Posterior cingulate gyrus (tissue), 11 donors: ENCODE measurements at places on chromosomes 5 and 9.
A peak's percentile ranks its signal among the peaks of the same experiment; 100 is the strongest.

DNA sequence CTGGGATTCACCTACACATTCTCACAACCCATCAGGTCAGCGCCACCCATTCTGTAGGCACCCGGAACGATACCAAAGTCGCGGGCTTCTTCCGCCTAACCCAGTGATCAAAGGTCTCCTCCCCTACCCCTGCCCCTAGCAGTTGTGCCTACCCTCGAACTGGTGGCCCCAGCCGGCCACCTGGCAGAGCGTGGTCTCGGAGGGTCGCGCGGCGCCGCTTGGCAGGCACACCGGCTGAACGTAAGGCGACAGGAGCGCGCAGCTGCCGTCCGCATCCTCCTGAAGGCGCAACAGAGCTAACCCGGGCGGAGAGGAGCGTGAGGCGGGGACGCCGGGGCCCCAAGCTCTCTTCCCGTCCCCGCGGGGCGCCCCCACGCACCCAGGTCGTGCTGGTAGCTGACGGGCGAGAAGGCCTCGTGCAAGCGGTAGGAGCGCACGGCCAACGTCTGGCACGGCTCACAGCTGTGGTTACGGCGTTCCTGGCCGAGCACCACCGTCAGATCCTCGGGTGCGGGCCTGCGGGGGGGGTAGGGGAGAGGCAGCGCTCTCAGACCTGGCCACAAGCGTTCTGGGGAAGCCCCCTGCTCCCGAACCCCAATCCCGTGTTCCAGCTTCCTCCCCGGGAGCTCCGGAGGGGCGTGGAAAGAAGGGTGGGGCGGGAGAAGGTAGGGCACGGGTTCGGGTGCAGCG lies 2.8 kb upstream of the PFN3 start:
- peak; percentile 82 for DNase-seq

GRCh38 chr9:122860319-122861142 lies 32.1 kb upstream of the PDCL start:
- no peak for DNase-seq

GRCh38 chr5:176771102-176771845 lies 39.1 kb upstream of the UNC5A start:
- no peak for DNase-seq

DNA sequence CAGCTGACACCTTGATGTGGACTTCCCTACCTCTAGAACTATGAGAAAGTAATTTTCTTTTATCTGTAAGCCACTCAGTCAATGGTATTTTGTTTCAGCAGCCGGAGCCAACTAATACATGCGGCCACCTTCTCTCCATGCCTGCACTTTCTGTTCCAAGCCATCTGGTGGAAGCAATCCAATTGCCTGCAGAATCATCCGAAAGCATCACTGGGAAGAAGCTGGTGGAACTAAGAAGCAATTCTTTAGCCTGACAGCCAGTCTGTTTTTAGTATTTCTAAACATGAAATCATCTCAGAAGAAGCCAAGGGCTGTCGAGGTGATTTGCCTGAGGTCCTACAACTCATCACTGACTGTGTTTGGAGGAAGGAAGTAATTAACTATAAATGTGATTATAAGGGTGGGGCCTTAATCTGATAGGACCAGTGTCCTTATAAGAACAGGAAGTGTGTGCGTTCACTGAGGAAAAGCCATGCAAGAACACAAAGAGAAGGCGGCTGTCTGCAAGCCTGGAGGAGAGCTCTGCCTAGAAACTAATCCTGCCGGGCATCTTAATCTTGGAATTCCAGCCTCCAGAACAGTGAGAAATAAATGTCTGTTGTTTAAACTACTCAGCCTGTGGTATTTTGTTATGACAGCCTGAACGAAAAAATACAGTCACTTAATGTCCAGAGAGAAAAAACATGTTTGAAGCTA lies 49.1 kb downstream of the NXNL2 start:
- no peak for DNase-seq

DNA sequence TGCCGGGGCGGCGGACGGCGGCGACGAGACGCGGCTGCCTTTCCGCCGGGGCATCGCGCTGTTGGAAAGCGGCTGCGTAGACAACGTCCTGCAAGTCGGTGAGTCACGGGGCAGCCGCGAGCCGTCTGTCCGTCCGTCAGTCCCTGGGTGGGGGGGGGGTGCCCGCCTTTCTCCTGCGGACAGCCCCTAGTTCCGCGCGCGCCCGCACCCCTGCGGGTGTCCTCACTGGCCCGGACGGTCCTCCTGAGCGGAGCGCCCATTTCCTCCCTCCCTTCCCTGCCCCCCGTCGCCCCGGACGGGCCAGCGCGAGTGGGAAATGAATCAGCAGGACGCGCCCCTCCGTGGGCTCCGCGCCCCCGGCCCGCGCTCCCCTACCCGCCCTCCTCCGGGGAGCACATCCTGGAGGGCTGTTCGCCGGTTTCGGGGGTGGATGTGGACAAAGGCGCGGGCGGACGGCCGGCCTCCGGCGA lies 828 bp downstream of the ZSWIM6 start:
- DNase-seq: peak; percentile 20

DNA sequence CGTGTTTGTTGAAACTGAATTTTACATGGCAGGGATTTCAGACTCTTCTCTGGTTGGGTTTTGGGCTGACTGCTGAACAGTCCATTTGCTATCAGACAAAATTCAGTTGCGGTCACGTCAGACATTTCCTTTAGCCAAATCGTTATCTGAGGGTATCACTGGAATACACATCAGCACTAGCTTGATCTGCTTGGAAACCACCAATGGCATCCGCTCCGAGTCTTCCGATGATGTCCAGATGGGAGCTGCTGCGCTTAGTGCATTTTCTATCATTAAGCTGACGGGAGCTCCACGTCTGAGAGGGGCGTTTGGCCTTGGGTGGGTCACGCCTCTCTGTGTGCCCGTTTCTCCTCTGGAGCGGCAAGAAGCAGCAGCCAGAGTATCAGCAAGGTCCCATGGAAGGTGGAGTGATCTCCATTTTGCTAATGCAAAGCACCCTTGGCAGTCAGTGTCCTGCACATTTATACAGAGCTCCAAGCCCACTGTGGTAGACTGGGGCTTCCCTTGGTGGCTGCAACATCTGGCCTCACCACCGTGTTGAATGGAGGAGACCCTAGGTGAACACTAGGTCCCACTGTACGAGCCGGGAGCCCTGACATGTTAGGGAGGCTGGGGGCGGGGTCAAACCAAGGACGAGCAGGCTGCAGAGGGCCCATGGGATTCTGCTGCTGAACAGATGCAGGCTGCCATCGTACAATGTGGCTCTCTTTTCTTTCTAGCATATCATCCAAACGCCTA lies 134.6 kb upstream of the PHYKPL start:
- no peak for DNase-seq

DNA sequence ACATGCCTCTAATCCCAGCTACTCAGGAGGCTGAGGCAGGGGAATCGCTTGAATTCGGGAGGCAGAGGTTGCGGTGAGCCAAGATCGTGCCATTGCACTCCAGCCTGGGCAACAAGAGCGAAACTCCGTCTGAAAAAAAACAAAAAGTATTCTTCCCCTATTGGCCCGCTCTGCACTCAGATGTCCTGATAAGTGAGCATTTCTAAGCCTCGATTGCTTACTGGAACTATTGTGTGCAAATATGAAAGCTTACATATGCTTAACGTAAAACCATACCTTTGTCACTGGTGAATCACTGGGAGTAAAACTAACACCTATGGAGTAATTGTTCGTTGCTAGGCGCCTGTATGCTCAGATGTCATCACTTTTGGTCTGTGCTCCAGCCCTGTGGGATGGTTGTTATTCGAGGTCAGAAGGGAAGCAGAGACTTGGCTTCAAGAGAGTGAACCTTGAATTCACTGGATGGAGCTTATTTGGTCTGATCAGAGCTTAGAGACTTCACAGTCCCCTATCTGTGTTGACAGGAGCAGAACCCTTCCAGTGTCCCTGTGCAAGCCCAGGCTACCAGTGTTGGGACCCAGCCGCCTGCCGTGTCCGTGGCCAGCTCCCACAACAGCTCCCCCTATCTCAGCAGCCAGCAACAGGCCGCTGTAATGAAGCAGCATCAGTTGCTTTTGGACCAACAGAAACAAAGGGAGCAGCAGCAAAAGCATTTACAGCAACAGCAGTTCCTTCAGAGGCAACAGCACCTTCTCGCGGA lies 25.3 kb upstream of the LTC4S start:
- DNase-seq: no peak

- no peak for DNase-seq
These were observed 137.6 kb downstream of the MRPL36 start for GRCh38 chr5:1661831-1662558.

DNA sequence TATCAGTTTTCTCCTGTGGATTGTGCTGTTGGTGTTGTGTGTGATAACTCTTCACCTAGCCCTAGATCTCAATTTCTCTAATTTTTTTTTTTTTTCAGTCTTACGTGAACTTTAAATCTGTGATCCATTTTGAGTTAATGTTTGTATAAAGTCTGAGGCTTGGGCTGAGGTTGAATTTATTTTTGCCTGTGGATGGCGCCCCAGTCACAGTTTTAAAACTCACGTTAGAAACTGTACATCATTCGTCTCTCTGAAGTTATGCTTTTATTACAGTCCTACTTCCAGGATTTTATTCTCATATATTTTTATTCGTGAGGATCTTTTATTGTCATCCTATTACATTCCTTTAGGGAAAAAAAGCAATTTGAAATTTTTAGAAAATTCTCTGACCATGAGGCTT lies 103.1 kb downstream of the EHMT1 start:
- no peak for DNase-seq

DNA sequence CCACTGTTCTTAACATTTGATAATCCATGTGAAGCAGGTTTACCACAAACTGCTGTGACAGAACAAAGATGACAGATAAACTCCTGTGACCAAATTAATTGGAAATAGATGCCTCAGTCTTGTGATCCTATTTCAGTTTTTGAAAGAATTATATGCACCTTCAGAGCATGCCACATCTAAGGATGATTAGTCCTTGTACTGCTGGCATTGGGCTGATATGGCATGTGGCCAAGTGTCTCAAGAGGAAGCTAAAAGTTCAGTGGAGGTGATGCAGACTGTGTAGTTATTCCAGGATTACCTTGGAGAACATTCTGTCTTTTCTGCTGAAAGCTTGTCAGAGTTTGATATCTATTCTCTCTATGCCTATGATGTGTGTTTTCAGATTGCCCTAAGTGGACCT lies 314.4 kb upstream of the EFNA5 start:
- no peak for DNase-seq

- DNase-seq: no peak
These were observed 10.2 kb upstream of the GABRP start for GRCh38 chr5:170773024-170773985.

DNA sequence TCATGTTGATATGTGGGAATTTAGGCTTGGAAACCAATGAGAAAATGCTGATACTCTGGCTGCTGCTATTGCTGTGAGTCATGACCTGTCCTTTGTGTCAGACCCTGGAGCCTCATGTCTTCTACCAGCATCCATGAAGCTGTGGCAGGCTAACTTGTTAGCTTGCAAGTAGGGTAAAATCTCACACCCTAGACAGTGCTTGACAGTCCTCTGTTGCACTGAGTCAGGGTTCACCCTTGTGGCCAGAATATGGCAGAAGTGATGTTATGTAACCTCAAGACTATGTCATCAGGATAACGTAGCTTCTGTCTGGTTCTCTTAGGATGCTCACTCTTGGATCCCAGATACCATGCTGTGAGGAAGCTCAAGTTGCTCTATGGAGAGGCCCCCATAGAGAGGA lies 110.8 kb downstream of the LHX2 start:
- no peak for DNase-seq

- DNase-seq: no peak
These were observed 351.8 kb downstream of the RAB3C start for GRCh38 chr5:58934629-58935097.

- no peak for DNase-seq
These were observed 79.3 kb upstream of the COL5A1 start for GRCh38 chr9:134562146-134562849.

DNA sequence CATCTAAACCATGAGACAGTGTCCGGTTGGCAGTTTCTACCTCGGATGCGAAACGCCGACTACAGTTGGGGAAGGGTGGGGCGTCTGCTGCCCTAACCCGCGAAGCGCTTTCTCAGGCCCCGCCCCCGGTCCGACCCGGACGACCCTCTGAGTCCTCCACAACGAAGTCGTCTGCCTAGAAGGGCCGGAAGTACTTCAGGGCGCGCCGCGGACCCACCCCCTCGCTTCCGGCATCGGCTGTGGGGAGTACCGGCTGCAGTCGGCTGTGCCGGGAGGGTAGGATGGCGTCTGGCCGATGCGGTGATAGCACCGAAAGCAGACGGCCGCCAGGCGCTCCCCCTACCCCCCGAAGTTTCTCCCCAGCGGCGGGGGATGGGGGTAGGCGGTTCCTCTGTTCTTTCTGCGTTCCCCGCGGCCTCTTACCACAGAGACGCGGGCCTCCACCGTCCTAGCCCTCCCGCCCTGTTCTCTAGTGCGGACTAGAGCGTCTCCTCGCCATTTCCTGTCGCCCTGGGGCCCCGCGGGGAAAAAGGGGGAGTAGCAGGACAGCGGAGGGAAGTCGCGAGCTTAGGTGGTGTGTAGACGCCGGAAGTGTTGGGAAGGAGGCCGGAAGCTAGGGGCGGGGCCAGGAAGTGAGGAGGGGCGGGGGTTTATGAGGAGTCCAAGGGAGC lies at the start of gene TRIM41:
TRIM41 (plus strand) TSS at position 224 of the 671 bp plus-strand sequence. CDS start 719 bp downstream, outside the sequence.
- DNase-seq: peak; percentile 98

- no peak for DNase-seq
These were observed 73.0 kb downstream of the SPTLC1 start for GRCh38 chr9:92042260-92042659.

DNA sequence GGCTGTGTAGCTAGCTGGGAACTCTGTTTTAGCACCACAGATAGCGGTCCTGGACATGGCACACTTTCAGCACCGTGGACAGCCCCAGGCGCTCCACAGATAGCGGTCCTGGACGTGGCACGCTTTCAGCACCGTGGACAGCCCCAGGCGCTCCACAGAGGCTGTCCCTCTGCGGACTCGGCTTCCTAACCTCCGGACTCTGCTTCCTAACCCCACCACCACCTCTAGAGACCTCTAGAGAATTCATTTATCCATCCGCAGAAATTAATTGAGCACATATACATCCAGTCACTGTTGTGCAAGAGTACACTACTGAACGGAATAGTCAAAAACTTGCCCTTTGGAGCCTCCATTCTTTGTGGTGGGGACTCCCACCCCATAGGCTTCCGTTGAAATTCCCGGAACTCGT lies 27.4 kb downstream of the UNC5A start:
- DNase-seq: no peak

DNA sequence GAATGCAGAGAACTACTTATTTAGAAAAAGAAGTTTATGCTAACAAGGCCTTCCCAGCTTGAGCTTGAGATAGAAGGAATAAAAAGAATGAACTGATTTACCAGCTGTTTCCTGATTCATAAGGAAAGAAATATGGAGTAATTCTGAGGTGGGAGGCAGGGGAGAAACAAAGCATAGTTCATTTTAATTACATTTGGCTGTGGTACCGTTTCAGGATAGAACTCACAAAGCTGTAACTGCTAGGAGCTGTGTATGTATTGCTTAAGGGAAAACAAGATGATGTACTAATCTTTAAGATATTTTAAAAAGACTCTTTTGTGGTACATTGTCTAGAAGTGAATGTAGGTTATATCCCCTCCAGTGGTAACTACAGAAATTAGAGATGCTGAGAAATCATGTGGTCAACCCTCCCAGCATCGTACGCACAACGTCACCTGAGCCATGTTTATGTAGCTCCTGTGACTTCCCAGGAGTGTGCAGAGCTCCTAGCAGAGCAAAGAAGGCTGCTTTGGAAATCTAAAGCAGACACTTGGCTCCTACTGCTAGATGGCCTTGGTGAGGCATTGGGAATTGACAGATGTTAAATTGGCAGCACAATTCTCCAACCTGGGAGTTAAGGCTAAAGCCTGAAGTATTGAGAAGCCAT lies 208.3 kb upstream of the VLDLR start:
- no peak for DNase-seq
